ENCODE measurements at places on chromosomes 6 and 20.
A peak's percentile ranks its signal among the peaks of the same experiment; 100 is the strongest.

GRCh38 chr6:40631744-40632143, 44.6 kb upstream of the LRFN2 start:
- DNase-seq: no peak

- DNase-seq: peak; percentile 47
Observed at GRCh38 chr6:170212956-170213636, 77.8 kb downstream of the DLL1 start.

- no peak for DNase-seq
Observed at GRCh38 chr6:109760208-109760607, 69.1 kb downstream of the FIG4 start.

DNA sequence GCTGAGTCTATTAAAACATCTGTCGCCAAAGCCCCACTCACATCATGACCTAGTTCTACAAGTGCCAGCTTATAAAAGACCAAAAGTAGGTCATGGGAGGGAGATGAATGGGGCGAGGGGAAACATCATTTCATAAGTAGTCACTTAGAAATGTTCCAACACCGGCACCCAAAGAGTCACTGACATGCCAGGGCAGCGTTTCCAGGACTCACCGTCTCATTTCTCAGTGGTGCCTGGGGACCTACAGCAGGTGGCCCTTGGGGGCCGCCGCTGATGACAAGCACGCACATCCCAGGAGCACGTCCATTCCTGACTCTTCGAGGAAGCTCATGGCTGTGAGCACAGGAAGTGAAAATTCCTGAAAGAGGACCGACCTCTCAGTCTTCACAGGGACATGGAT, 260.4 kb downstream of the CDH4 start:
- no peak for DNase-seq

DNA sequence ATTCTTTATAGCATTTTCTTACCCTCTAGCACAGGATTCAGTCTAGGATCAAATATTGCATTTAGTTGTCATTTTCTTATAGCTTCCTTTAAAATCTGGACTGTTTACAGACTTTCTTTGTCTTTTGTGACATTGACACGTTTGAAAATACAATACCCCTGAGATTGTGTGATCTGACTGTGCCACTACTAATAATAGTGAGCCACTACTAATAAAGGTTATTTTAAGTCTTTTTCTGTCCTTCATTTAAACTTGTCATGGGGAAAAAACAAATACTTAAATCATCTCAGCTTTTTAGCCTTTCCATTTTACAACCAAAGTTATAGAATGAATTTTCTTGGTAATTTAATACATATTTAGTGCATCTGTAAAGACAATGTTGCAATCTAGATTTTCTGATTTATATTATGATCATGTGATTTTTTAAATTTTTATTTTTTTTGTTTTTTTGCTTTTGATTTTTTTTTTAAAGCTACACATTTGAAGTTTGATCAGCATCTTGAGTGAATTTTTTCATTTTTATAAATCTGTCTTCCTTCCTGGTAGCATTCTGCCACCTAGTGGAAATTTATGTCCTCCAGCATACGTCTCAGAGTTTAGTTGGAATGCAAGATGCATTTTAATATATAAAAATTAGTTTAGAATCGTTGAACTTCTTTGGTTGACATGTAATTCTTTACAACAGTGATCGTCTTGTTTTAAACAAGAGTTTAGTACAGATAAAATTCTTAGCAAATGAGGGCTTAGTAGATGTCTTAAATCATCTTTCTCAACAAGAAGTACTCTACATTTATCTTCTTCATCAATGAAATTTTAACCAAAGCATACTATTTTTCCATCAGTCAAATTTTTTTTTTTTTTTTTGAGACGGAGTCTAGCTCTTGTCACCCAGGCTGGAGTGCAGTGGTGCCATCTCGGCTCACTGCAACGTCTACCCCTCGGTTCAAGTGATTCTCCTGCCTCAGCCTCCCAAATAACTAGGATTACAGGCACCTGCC, 119.4 kb downstream of the NCOA3 start:
- DNase-seq: no peak

DNA sequence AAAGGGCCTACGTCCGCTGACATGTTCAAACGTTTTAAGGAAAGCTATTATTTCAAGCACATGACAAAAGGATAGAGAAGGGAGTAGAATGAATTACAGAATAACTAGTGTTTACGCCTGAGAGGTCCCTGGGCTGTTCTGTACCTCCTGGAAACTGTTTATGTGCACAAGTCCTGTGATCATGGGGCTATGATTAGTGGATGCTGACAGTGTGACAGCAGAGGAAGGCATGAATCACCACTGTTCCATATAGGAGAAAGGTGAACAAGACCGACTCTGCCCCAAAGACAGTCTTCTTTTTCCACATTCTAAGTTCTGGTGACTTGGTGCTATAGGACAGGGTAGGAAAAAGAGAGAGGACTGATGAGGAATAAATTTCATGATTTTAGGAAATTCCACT, 249.2 kb upstream of the PRDM1 start:
- DNase-seq: no peak

DNA sequence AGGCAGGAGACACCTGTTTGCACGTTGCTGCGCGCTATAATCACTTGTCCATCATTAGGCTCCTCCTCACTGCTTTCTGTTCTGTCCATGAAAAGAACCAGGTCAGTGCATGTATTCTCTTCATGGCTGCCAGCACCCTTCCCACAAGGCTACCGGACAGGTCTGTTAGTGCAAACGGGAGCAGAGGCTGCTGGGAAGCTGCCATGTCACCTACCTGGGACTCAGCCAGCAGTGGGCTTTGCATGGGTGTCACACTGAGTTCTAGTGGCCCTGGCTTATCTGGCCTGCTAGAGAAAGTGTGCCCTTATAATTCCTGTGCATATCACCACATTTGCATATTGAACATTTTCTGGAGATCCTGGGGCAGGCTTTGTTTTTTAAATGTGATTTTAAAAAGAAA, 24.8 kb downstream of the LYRM2 start:
- DNase-seq: no peak

- no peak for DNase-seq
Observed at GRCh38 chr20:11195899-11196558, 522.2 kb upstream of the JAG1 start.

DNA sequence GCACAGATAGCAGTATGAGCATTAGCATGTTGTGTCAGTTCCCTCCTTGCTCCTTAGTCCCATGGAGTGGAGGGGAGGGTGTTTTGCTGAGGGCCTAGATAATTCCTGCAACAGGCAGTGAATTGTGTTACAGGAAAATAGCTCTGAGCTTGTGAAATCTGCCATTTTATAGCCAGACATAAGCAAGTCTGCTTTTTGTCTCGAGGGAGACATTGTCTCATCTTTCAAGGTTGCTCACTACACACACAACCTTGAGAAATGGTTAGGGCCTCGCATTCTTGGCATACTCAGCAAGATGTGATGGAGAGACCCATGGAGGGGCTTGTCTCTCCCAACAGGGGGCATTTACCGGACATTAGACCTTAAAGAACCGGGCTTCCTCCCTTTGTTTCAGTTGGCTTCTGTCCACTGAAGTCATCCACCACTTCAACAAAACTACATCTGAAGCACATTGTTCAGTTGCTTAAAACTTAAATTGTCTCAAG, 108.0 kb upstream of the FOXO3 start:
- DNase-seq: no peak

Measured in stimulated activated effector memory CD8-positive, alpha-beta T cell treated with anti-CD3 and anti-CD28 coated beads, Interleukin-12 subunit alpha, Interleukin-12 subunit beta, amount 100 ng/mL, for 72 hours (primary cell).